Activated CD8-positive, alpha-beta memory T cell treated with anti-CD3 and anti-CD28 coated beads for 48 hours (primary cell): ENCODE measurements at places on chromosomes 5 and 9.

- no peak for DNase-seq
These were observed 148.4 kb downstream of the TTLL11 start for GRCh38 chr9:121944711-121945191.

GRCh38 chr5:180598316-180598701 is 7.0 kb upstream of the SCGB3A1 start:
- no peak for DNase-seq

- DNase-seq: no peak
These were observed 244.5 kb upstream of the NMUR2 start for GRCh38 chr5:152649609-152650008.

GRCh38 chr9:77663754-77664153 is 15.6 kb upstream of the GNA14 start:
- DNase-seq: no peak

DNA sequence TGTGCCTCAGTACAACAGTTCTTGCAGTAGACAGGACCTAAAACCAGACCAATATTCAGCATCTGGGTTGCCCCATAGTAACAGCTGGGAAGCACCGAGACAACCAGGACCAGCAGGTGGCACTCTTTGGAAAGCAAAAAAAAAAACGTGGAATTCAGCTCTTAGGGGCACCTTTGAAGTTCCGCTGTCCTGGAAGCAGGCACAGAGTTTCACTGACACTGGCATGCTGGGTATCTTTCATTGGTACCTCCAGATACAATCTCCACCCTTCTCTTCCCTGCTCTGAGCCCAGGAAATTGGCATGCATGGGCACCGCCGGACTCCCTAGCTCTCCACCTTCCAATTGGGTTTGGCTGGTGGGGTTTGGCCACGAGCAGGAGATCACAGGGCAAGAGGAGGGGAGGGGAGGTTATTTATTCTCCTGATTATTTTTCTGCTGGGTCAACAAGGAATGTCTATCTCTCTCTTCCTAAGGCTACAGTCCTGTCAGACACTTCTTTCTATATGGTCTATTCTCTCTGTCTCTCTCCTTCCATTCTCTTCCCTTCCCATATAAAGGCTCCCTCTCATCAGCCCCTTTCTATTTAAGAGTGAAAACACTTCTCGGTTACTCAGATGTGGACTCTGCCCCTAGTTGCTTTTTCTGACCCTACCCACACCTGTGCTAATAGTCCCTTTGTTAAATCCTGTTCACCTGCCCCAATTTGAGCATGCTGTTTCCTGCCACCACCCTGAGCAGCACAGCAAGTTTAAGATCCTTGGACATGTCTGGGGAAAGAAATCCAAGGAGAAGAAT is 1.9 kb upstream of the IDNK start:
- no peak for DNase-seq

- no peak for DNase-seq
These were observed 443.4 kb upstream of the TRPC7 start for GRCh38 chr5:136808756-136809155.

- no peak for DNase-seq
These were observed 830.6 kb upstream of the SEMA6A start for GRCh38 chr5:117405197-117405596.

DNA sequence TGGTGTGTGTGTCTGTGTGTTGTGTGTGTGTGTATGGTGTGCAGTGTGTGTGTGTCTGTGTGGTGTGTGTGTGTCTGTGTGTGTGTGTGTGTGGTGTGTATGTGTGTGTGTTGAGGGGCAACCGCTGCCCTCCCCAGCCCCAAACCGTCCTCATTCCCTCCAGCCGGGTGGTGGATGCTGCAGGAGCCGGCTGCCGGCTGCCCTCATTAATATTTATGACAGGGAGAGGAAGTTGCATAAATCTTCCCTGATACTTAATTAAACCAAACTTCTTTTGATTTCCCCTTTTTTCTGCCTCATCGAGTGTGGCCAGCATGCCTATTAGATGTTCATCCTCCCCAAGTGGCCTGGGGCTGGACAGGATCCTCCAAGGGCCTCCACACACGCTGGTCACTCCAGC is 121.4 kb upstream of the MVB12B start:
- no peak for DNase-seq
